Activated T-helper 2 cell treated with anti-CD3 and anti-CD28 coated beads, Interferon-gamma antibody, Interleukin-2, Interleukin-4, amounts not matched to agents 10 μg/mL and 5 μg/mL and 100 μg/mL, durations not matched to agents 14 hours and 24 hours and 36 hours (primary cell): ENCODE measurements at places on chromosomes 7 and 10.

- DNase-seq: no peak
These were observed 73.6 kb upstream of the PIK3CG start for GRCh38 chr7:106791526-106791925.

DNA sequence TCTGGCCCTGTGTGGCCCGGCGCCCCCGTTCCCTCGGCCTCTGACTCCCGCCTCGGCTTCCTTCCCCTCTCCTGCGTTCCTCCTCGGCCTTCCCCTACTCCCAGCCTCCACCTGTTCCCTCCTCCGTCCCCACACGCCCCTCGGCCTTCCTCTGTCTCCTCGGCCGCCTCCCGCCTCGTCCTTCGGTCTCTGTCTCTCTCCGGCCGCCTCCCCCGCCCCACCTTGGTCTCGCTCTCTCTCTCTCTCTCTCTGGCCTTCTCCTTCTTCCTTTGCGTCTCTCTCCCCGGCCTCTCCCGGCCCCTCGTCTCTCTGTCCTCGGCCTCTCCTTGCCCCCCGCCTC, 588 bp downstream of the GET4 start:
- no peak for DNase-seq

GRCh38 chr10:101441541-101442455, 87.8 kb downstream of the BTRC start:
- DNase-seq: no peak

- no peak for DNase-seq
These were observed 5.4 kb downstream of the WDR86 start for GRCh38 chr7:151404216-151405011.

DNA sequence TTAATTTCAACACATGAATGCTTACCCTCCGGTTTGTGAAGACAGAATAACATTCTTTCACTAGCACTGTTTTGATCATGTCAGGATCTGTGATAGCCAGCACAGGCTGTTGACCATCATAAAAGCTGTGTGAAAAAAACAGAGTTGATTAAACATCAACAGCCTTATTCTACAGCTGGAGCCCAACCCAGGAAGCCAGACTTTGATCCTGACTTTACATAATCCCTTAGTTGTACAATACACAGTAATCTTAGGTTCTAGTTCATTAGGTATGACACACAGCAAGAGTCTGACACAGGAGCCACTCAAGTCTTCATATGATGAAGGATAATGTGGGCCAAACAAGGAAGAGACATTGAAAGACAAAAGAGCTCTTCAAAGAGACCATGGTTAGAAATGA, 11.4 kb downstream of the CYP3A4 start:
- DNase-seq: no peak

GRCh38 chr10:104317726-104318299, 20.5 kb downstream of the ITPRIP start:
- DNase-seq: no peak

- DNase-seq: no peak
These were observed 160.9 kb downstream of the REEP3 start for GRCh38 chr10:63681993-63682697.

GRCh38 chr7:112433289-112433688, 17.0 kb upstream of the IFRD1 start:
- DNase-seq: no peak

DNA sequence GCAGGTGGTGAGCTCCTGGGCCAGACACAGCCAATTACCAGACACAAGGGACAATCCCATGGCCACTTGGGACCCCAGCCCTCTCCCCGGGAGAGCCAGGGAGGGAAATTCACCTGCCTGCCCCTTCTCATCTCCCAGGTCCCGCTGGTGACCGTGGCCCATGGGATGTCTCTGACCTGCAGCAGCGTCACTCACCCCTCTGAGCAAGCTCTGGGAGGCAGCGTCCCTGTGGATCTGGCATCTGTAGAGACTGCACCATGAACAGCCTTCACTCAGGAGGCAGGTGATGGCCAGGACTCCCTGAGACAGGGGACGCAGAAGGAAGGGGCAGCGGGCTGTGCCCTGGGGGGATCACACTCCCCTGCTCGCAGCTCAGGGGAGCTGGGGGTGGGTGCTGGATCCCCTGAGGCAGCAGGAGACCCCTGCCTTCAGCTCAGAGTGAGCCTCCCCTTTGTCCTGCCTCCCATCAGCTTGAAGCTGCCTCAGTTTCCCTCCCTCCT, 90.8 kb downstream of the FOXL3 start:
- DNase-seq: no peak

DNA sequence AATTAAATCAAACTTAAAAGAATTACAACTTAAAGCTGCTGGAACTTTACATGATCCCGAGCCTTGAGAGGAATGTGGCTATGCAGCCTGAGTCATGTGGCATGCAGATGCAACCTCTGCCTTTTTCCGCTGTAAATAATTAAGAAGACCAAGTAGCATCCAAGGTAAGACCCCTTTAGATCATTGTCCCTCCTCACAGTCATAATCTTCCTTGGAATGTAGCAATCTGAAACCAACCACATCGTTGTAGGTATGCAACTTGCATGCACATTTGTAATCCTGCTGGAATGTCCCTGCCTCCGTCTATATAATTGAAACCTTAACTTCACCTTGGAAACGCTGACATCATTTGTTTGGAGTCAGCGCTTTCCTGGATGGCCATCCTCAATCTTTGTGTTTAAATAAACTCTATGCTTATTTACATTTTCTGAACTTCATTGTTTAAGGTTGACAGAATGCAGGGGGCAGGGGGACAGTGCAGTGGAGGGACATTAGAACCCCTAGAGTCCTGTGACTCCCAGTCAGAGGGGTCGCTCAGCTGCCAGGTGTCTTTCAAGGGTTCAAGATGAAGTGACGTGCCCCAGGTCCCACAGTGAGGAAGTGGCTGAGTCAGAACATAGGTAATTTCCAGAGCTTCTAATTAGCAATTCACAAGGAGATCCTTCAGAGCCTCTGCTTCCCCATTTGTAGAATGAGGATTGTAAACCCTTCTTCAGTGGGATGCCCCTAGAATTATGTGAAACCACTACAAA, 110.7 kb downstream of the RALA start:
- DNase-seq: no peak

DNA sequence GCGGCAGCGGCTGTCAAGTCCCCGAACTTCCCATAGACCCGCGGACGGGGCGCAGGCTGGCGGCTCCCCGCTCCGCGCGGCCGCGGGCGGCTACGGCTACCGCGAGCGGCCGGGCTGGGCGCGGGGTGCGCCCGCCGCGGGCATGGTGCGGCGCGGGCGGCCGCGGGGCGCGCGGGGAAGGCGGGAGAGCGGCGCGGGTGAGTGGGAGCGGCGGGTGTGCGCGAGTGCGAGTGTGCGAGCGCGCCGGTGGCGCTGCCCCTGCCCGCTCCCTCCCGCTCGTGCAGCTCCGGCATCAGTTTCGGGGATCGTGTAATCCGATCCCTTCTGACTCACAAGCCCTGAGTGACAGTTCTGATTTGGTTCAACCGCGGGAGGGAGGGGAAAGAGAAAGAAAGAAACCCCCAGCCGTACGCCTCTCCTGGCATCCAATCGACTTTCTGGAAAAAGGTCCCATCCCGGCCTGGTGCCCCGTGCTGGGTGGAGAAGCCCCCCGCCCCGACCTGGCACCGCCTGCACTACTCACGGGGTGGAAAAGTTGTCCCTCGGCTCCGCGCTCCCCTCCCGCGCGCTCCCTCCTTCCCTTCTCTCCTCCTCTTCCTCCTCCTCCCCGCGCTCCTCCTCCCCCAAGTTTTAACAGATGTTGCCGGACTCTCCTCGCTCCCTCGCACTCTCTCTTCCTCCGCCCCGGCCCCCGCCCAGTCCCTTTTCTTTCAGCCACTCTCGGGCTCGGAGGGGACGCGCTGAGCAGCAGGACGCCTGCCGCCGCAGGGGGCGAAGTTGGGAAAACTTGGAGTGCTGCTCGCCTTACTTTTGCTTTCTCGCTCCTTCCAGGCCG, at the start of gene GLI3:
Gene GLI3 (minus strand): TSS at position 234 of the 835 bp plus-strand sequence. CDS start 13,956 bp downstream, outside the sequence.
- DNase-seq: peak; percentile 12

DNA sequence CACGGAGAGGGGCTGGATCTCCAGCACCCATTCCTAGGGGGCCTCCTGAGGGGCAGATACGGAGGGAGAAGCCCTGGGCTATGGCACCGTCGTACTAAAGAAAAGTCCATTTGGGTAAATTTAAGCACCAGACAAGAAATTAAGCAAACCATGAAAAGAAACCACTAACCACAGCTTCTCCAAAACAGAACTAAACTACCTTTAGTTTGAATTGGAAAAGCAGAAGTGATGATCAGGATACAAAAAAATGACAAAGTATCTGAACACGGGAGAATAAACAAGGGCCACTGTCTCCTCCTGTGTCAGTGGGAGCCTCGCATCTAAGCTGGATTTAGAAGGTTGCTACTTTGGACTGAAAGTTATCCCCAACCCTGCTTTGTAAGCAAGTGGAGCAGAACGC, 69.1 kb downstream of the DIP2C start:
- no peak for DNase-seq

GRCh38 chr10:110456046-110456445, 41.7 kb upstream of the DUSP5 start:
- DNase-seq: no peak

DNA sequence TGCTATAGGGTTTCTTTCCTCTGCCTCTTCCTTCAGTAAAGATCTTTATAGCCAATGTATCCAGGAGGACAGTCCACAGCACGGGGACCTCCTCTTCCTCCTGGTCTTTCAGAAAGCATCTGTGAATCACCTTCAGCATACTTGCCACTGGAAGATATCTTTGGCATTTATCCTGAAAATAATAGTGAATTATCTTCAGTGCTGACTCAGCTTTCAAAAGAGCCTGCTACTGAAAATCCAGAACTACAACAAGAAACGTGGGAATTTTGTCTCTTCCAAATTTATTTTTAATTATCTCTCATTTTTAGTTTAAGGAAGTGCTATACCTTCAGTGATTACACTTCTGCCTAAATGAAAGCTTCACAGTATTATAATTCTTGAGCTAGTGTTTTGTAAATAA, 7.6 kb upstream of the UNC5B start:
- DNase-seq: no peak

DNA sequence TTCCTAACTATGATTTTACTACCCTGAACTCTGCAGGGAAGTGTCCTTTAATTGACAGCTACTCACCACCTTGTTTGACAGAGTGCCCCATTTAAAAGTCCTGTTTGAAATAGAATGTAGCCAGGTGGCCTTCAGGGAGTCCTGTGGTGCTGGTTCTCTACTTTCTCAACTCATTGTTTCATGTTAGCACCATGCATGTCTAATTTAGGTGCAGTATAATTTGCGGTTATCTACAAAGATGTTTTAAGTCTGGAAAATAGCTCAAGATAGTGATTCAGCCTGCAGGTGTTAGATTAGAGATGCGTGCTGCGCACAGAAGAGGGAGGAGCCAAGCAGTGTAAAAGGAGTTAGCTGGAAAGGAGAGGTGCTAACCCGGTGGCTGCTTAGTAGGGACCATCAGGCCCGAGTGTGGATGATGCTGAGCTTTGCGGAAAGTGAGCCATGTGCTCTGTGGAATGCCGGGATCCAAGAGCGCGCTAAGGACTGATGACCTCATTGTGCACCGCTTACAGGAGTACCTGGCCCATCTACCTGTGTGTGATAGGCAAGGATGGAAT, 1.2 kb downstream of the CCM2 start:
- peak; percentile 49 for DNase-seq

- no peak for DNase-seq
These were observed 94.5 kb downstream of the PDGFA start for GRCh38 chr7:424961-425793.

- no peak for DNase-seq
These were observed 57.0 kb upstream of the ARL4A start for GRCh38 chr7:12630513-12630819.

GRCh38 chr7:35983626-35984025, 169.4 kb upstream of the EEPD1 start:
- DNase-seq: no peak

DNA sequence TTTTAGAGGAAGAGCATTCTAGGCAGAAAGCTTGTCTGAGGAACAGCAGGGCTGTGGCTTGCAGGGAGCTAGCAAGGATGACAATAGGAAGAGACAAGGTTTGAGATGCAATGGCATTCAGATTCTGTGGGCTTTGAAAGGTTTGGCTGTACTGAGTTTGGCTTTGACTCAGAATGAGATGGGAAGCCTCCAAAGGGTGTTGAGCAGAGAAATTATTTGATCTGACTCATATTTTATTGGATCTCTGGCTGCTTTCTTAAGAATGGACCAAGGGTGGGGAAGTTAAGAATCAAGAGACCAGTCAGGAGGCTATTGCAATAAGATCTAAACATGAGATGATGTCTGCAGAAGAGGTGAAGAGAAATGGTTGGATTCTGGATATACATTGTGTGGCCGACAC, 273.2 kb downstream of the CDK14 start:
- no peak for DNase-seq

- no peak for DNase-seq
These were observed 43.8 kb downstream of the ARL4A start for GRCh38 chr7:12731214-12731656.

DNA sequence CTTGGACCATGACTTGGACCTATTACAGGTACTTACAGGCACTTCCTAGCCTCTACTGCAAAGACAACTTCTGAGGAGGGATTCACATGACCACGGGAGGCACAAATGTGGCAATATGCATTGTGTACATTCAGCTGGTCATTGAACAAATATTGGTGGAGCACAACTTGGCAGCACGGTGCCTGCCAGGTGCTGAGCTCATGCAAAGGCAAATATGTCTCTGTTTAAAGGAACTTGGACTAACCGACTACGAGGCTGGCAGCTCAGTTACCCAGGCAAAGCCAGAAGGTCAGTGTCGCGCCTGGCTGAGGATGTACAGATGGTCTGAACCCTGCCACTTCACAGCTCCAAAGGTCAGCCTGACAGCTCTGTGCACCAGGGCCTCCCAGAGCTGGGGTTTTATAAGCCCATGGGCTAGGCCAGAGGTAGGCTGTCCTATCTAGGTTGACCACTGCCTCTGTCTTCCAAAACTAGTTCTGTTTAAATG, 6.1 kb downstream of the DENND11 start:
- no peak for DNase-seq

DNA sequence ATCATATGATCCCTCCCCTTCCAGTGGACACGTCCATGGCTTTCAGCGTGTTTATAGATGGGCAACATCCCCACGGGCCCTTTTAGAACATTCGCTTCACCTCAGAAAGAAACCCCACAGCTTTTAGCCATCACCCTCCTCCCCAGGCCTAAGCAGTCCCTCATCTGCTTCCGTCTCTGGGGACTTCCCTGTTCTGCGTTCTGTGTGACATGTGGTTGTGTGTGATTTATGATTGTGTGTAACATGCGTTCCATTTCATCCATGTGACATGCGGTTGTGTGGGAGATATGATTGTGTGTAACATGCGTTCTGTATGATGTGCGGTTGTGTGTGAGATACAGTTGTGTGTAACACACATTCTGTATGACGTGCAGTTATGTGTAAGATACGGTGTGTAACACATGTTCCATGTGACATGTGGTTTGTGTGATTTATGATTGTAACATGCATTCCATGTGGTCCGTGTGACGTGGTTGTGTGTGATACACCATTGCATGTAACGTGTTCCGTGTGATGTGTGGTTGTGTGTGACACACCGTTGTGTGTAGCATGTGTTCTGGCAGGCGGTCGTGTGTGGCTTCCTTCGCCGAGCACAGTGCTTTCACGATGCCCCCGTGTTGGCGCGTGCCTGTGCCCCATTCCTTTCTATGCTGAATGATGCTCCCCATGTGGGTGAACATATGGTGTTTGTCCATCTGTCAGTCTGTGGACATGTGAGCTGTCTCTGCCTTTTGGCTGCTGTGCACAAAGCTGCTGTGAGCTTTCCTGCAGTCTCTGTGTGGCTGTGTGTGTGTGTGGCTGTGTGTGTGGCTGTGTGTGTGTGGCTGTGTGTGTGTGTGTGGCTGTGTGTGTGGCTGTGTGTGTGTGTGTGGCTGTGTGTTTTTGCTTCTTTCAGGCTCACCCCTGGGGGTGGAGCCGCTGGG, 26.2 kb downstream of the PWWP2B start:
- DNase-seq: no peak
